ENCODE measurements at places on chromosomes 3 and 15.

DNA sequence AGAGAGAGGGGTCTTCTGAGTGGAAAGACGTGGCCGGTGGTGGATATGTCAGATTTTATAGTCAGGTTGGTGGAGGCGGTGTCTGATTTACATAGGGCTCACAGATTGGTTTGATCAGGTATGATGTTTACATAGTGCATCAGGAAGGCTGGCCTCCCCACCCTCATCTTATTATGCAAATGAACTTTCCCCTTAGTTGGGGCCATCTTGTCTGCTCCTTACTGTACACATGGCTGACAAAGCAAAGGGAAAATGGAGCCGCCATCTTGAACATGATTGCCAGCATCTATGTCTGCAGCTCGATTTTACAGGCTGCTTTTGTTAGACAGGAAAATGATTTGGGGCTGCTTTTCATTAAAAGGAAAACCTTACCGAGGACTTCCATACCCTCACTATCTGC, 19.9 kb downstream of the SQOR start:
- DNase-seq: no peak

- no peak for DNase-seq
Measured at GRCh38 chr15:61057376-61057775, 171.7 kb downstream of the RORA start.

DNA sequence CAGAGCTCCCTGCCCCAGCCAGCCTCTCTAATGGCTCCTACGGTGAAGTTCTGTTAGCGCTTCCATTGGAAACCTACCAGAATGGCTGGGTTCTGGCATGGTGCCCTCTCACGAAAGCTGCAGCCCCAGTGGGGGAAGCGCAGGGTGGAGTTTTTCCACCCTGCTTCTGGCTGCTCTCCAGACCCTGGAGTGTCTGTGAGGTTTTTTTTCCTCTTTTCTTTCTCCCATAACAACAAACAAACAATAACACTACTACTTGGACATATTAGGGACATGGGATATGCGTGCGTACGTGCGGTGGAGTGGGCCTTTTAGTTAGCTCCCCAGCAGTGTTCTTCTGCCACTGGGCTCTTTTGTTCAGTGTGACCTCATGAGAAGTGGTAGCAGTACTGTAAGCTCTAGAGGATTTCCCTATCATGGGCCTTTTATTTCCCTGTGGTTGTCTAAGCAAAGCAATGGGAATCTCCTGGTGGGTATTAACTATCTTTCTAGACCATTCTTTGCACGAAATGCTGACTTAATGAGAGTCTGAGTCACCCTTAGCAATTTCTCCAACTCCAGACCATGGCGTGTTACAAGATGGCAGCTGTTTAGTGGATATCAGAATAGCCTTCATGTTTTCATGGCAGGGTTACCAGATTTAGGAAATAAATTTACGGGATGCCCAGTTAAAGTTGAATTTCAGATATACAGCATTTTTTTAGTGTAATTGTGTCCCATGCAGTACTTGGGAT, 161.9 kb downstream of the FNDC3B start:
- DNase-seq: peak; percentile 62

GRCh38 chr3:10340476-10340875, 19.6 kb upstream of the SEC13 start:
- no peak for DNase-seq

GRCh38 chr3:137464341-137464740, 299.8 kb upstream of the SOX14 start:
- DNase-seq: no peak

DNA sequence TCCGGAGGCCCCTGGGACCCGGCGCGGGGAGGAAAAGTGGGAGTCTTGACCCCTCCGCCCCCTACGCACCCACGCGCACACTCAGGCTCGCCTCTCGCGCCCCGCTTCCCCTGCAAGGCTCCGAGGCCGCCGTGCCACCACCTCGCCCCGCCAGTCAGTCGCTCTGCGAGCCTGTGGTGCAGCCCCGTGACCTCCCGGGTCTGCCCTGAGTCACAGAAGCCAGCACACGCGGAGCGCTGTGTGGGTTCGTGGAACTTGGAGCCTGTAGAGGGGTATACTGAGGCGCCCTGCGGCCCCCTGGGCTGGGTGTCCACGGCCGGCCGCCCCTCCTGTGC, 380 bp upstream of the ALS2CL start:
- no peak for DNase-seq

DNA sequence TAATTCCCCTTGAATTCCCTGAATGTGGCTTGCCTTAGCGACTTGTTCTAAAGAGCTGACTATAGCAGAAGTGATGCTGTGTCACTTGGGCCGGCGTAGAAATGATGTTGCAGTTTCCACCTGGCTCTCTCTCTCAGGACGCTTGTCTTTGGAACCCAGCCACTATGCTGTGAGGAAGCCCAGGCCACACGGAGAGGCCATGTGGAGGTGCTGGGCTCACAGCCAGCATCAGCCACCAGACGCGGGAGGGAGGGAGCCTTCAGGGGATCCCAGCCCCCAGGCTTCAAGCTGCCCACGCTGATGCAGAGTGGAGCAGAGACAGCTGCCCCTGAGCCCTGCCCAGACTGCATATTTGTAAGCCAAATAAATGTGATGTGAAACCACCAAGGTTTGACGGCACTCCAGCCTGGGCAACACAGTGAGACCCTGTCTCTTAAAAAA, 18.6 kb downstream of the RNU5B-1 start:
- no peak for DNase-seq

GRCh38 chr3:72295962-72296450, 511.1 kb upstream of the PROK2 start:
- no peak for DNase-seq

GRCh38 chr15:40276927-40277326, 5.9 kb downstream of the ANKRD63 start:
- DNase-seq: no peak

DNA sequence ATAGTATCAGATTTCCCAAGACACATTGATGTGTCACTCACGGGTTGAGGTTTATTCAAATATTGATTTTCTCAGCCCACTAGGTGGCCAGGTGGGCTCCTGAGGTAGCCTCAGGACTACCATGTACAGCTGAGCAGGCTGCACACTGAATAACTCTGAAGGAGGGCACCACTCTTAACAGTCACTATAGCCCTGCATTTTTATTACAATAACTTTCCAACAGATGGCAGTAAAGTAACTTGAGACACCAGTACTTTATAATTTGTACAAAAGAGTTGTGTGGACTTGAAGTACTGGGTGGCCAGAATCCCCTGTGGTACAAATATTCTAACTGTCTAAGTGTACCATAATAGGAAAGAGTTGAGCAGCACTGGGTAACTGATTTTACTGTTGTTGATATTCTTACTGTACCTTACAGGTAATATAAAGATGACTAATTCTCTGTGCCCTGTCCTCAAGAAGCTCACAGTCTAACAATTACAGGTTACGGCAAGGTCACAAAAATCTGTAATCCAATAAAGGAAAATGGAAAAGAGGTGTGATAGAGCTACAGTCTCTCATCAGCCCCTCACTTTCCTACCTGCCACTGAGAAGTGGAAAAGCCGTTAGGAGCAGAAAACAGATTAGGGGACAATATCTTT, 76.0 kb downstream of the ETFA start:
- peak; percentile 48 for DNase-seq

DNA sequence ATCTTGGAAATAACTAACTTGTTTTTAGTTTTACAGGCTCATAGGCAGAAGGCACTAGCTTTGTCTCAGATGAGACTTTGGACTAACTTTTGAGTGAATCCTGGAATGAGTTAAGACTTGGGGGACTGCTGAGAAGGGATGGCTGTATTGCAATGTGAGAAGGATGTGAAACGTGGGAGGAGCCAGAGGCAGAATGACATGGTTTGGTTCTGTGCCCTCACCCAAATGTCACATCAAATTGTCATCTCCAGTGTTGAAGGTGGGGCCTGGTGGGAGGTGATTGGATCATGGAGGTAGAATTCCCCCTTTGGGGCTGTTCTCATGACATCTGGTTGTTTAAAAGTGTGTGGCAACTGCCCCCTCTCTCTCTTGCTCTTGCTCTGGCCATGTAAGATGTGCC, 28.8 kb upstream of the CCDC50 start:
- no peak for DNase-seq

DNA sequence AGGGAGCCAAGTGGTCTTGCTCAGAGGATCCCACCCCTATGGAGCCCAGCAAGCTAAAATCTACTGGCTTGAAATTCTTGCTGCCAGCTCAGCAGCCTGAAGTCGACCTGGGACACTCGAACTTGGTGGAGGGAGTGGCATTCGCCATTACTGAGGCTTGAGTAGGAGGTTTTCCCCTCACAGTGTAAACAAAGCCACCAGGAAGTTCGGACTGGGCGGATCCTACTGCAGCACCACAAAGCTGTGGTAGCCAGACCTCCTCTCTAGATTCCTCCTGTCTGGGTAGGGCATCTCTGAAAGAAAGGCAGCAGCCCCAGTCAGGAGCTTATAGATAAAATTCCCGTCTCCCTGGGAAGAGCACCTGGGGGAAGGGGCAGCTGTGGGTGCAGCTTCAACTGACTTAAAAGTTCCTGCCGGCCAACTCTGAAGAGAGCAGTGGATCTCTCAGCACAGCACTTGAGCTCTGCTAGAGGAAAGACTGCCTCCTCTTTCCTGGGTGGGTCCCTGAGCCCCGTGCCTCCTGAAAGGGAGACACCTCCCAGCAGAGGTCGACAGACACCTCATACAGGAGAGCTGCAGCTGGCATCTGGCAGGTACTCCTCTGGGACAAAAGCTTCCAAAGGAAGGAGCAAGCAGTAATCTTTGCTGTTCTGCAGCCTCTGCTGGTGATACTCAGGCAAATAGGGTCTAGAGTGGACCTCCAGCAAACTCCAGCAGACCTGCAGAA, 576.3 kb upstream of the NECTIN3 start:
- peak; percentile 39 for DNase-seq

DNA sequence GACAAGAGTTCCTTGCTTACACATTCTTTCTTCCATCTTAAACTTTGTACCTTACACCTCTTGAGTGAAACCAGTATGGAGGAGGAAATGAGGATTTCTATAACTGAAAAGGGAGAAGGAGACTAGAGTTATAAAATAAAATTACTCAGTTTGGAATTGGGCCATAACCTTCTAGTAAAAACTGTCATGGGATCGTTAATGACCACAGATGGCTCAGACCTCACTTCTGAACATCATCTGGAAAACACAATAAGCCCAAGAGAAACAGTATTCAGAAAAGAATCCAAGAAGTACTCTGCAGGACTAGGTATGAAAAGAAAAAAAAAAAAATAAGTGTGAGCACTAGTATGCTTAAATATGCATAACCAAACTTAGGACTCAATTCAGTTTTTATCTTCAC, 12.1 kb downstream of the GAP43 start:
- no peak for DNase-seq

DNA sequence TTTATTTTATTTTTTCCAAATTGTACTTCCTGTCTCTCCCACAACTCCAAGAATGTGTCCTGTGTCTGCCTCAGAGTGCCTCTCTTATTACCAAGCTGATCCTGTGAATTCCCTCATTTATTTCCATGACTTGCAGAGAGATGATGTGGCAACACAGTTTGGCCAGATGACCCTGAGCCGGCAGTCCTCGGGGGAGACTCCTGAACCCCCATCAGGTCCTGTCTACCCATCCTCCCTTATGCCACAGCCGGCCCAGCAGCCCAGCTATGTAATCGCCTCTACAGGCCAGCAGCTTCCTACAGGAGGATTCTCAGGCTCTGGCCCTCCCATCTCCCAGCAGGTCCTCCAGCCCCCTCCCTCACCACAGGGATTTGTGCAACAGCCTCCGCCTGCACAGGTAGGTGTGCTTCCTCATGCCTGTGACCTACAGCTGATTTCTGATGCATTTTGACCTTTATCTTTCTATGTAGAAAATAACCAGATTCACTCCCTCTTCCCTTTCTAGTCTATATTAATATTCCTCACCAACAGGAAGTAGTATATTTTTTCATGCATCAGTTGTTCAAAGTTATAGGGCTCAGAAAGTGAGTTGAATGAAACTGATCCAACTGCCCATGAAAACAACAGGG, 100.0 kb downstream of the ARPP21 start:
- DNase-seq: no peak

DNA sequence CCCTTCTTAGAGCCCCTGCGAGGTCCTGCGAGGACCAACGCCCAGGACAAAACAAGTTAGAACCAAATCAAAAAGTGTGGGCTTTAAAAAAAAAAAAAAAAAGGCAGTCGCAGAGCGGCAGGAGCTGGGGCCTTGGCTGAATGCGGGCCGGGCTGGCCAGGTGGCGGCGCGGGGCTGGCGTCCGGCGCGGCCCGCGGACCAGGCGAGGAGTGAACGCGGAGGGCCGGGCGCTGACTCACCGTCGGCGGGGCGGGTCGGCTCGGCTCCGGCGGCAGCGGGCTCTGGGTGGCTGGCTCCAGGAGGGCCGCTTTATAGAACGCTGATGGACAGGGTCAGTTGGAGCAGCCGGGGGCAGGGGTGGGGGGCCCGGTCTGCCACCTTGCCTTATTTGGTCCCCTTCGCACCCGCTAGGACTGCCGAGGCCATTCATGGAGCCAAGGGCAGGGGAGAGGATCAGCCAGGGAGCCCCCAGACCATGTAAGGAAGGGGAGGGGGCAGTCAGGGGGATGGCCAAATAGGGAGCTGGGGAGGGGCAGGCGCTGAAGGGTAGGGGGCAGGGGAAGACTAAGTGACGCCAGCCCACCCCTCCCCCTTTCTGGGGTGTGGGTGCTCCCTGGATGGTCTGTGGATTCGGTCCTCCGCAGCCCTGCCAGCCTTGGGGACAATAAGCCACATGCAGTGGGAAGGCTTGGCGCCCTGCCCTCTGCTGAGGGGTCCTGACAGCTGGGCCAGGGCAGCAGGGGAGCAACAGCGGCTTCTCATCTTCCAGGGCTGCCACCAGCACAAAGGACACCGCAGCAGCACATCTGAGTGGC, at the start of gene ACTC1:
Gene ACTC1 (minus strand): TSS at position 283 of the 815 bp plus-strand sequence. CDS start 741 bp downstream, outside the sequence.
- peak; percentile 54 for DNase-seq

DNA sequence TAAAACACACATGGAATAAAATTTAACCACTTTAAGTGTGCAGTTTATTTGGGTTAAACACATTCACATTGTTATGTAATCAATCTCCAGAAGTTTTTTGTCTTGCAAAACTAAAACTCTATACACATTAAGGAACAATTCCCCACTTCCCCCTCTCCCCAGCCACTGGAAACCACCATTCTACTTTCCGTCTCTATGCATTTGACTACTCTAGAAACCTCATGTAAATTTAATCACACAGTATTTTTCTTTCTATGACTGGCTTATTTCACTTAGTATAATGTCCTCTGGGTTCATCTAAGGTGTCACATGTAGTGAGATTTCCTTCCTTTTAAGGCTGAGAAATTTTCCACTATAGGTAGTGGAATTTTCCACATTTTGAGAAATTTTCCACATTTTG, 568.7 kb upstream of the UBE2E2 start:
- DNase-seq: no peak

DNA sequence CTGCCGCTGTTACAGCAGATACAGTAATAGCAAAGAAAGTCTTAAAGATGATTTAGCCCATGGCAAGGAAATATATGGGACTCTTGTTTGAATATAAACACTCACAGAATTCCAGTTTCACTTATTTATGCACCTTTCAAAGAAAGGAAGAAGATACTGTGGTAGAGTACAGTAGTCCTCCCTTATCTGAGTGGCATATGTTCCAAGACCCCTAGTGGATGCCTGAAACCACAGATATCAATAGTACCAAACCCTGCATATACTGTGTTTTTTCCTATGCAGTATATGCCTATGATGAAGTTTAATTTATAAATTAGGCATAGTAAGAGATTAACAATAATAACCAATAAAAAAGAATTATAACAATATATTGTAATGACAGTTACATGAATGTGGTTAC, 8.2 kb downstream of the MAP2K1 start:
- no peak for DNase-seq

GRCh38 chr3:27686642-27687041, 35.5 kb downstream of the EOMES start:
- DNase-seq: no peak

GRCh38 chr3:192260116-192261010, 467.0 kb downstream of the FGF12 start:
- DNase-seq: no peak
